Motor neuron (in vitro differentiated cells): ENCODE measurements at places on chromosomes 2 and 18.

- ATAC-seq = no peak
Measured at GRCh38 chr2:11678306-11678960, 8.4 kb upstream of the NTSR2 start.

- ATAC-seq = peak; percentile 56
Measured at GRCh38 chr2:105329197-105329554, 359 bp downstream of the TGFBRAP1 start.

DNA sequence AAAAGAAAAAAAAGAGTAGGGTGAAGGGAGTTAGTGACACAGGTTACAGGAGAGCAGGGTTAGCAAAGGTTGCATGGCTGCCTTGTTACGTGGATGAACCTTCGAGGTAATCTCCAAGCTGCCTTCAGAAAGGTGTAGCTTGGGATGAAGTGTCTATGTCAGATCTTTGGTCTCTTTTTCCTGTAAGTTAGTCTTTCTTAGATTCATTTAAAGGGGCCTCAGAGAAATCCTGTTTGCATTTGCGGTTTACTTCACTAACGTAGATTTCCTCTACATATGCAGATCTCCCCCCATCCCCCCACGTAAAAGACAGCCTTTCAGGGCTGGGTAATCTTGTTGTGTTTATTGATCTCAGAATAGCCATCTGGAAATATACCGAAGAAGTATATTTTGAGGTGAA lies 83.7 kb downstream of the MTA3 start:
- ATAC-seq = no peak

- ATAC-seq = no peak
Measured at GRCh38 chr2:174442546-174443510, 44.0 kb downstream of the GPR155 start.

DNA sequence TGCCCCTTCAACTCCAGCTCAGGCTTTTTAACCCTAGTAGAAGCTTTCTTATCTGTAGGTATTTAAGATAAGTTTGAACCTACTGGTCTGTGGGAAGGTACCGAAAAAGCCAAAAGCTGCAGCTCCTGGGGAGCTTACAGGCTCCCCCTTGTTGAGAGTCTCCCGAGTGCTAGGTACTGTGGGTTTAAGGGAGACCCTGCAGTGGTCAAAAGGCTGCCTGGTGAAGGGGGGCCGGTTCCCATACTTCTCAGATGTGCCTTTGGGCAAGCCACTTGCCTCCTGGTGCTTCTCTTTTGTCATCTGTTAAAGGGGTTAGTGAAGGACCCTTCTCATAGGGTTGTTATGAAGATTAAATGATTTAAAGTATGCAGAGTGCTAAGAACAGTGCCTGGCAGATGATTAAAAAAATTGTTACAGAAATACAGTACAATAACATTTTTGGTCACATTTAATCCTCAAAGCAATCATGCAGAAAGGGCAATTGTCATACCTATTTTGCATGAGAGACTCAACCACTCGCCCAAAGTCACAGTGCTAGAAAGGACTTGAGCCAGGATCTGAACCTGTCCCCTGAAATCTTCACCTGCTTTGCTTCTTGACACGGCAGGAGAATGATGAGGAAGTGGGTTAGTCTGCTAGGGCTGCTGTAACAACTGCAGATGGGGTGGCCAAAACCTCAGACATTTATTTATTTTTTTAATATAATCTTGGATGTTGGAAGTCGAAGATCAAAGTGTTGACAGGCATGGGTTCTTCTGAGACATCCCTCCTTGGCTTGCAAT lies 62.5 kb downstream of the NEDD4L start:
- ATAC-seq = no peak

DNA sequence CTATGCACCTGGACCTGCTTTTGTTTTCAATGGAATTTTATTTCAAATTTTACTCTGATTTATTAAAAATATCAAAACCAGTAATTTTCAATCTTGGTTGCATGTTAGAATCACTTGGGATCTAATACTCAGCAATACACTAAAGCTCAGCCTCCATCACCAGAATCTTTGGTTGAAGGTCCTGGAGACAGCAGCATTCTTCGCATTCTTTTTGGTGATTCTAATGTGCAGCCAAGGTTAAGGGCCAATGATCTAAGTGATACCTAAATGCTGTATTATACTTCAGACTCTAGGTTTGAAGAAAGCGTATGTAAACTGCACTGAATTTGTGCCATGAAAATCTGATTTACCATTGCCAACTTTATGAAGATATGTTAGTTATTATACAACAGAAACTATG lies 493.1 kb downstream of the XIRP2 start:
- no peak for ATAC-seq

GRCh38 chr2:59752512-59752911 lies 800.9 kb downstream of the BCL11A start:
- ATAC-seq = no peak

DNA sequence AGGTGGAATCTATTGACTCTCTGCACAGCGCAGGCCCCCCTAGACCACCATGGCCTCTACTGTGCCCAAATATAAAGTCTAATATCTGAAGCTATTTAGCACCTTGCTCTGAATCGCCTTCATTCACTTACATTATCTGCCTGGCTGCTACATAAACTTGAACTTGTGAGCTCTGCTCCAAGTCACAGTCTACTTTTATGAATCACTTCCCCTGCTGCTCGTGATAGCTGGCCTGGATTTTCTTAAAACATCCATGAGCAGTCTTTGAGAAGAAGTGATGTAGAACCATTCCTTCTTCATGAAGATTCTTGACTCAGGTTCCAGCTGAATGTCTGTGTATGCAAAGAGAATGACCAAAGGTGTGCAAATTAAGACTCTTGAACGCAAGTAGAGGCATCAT lies 359.5 kb downstream of the RND3 start:
- no peak for ATAC-seq

DNA sequence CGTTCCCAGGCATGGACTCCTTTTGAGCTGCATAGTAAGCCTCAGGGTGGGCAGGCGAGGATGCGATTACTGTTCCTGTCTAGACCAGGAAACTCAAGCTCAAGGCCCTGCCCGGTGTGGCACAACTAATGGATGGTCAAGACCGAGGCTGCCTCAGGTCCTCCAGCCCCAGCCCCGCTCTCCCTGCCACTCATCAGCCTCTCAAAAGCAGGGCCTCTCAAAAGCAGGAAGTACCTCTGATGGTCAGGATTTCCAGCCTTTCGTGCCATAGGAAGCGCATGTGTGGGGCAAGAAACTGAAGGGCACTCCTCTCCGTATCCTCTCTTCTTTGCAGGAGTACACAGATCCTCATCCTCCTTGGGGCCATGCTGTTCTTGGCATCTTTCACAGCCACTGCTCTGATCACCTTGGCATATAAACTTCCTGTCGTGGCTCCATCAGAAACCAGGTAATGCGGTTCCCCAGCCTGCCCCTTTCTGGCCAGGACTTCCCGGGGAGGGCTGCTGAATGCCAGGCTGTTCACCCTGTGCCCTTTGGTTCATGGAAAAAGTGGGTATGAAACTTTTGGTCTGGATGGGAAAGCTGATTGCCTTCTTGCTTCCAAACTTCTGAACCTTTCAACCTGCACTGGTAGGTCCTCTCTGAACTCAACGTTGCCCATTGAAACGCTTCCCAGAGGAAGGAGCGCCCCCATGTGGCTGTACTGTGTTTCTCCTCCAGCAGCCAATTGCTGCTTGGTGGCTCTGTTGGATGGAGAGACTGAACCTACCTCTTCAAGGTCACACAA lies 82.8 kb upstream of the SEC11C start:
- peak; percentile 45 for ATAC-seq

DNA sequence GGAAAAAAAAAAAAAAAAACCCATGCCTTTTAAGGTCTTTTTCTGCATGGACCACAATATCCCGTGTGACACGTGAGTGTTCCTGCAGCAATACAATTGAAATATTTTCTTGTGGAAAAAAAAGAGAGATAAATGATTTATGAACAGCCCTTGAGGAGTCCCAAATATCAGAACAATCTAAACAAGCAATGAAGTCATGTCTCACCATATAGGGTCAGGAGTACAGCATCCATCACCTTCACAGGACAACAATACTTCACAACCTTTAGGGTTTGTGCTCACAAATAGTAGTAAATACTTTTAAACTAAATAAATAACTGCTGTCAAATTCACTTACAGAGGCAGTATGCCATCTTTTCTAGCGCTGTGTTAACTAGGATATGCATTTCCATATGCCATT lies 87.9 kb downstream of the ZEB2 start:
- ATAC-seq = peak; percentile 23

GRCh38 chr2:47869859-47870595 lies 36.3 kb downstream of the FBXO11 start:
- peak; percentile 69 for ATAC-seq

DNA sequence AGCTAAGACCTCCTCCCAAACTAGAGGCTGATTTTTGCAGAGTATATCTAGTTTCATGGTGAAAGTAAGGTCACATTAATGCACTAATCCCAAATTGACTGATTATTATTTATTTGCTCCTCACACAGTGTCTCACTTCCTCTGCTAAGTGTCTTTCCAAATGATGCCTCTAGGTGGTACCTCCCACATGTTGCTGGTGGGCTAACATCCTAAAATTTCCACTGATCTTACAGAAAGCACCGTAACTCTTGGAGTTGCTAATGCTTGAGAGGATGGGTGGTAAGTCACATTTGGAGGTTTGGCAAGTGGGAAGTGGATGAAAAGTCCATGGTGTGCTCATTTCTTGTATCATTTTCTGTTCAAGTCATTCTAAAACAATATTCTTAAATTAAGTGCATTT lies 428.7 kb upstream of the GYPC start:
- ATAC-seq = no peak

DNA sequence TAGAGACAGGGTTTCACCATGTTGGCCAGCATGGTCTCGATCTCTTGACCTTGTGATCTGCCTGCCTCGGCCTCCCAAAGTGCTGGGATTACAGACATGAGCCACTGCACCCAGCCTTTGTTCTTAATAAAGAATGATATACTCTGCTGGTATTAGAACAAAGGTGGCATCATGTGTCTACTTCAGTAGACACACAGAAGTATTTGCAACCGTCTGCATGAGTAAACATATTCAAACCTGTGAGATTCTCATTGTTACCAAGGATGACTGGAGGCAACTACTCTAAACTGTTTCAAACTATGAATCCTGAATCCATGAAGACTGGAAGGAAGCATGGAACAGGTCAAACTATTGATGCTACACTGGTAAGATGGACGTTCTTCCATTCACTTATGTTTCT lies 32.1 kb downstream of the MBD2 start:
- ATAC-seq = no peak

DNA sequence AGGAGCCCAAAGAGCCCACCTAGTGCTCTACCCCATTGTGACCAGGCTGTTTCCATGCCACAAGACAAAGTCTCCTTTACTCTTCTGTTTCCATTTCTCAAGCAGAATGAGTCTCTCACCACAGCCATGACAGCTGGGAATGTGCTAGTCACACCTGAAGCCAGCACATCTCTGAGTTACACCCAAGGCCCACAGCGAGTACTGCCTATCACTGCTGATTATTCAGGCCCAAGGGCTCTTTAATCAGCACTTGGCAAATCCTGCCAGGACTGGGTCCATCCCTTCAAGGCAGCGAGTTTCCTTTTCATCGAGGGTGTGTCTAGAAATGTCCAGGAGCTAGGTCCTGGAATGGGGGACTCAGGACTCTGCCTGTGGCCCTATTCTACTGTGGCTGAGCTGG lies 14.6 kb upstream of the PPP1R1C start:
- no peak for ATAC-seq

- no peak for ATAC-seq
Measured at GRCh38 chr18:3466872-3467271, 16.9 kb downstream of the TGIF1 start.

DNA sequence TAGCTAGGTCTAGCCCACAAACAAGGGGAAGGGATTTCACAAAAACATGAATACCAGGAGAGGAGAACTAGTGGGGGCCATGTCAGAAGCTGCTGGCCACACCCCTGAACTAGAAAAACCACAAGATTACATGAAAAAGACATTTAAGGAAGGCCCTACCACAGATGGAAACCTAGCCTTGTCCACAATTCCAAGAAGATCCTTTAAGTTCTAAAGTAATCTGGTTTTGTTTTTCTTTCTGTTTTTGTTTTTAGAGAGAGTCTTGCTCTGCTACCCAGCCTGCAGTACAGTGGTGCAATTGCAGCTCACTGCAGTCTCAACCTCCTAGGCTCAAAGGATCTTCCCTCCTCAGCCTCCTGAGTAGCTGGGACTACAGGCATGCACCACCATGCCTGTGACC lies 34.2 kb upstream of the CAB39 start:
- no peak for ATAC-seq

DNA sequence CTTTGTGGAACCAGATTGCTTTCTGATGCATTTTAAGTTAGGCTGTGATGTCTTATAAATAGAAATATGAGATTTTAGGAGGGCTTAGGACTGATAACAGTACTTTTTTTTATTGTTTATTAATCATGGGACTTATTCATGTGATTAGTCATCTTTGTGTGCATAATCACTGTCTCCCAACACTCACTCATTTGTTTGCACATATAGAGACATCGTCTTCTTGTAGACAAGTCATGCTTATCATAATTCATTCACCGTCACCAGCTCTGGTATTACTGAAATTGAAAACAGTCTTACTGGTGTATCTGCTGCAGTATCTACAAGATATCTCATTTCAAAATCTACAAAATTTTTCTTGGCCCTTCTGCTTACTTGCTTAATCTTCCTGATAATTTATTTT lies 45.8 kb downstream of the WDR7 start:
- peak; percentile 99 for ATAC-seq

GRCh38 chr2:217293607-217294006 lies 433.7 kb upstream of the TNP1 start:
- no peak for ATAC-seq

DNA sequence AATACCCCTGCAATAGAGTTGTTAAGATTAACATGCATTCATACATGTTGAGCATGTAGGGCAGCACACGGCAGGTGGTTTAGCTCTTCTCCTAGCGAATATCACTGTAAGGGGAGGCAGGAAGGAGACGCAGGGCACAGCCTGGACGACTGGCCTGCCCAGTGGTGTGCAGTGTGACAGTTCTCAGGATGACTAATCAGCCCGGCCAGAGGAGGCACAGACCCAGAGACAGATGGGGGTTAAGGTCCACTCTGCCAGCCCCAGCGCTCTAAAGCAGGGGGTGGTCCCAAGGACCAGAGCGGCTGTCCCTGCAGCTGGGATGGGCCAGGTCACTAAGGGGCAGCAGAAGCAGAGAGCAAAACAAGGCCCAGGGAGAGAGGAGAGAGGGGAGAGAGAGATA lies 63.7 kb downstream of the RNF152 start:
- ATAC-seq = no peak

- ATAC-seq = no peak
Measured at GRCh38 chr2:175884697-175885393, 117.2 kb downstream of the LNPK start.

DNA sequence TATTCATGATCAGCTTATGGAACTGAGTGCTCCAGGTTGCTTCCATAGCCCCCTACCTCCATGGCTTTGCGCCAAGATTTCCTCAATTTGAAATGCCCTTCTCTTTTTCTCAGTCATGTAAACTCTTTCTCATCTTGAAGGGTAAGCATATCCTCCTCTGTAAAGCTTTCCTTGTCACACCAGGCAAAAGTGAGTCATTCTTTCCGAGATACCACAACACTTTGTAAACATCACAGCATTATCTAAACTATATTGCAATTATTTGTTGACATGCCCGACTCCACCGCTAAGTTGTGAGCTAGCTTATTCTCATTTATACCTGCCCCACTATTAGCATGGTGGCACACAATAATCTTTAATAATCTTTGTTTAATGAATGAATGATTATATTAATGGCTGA lies 419.5 kb upstream of the CHST9 start:
- peak; percentile 18 for ATAC-seq

- ATAC-seq = no peak
Measured at GRCh38 chr2:64137996-64138395, 6.2 kb downstream of the PELI1 start.
